ENCODE measurements at places on chromosomes 16 and 17.
A peak's percentile ranks its signal among the peaks of the same experiment; 100 is the strongest.

DNA sequence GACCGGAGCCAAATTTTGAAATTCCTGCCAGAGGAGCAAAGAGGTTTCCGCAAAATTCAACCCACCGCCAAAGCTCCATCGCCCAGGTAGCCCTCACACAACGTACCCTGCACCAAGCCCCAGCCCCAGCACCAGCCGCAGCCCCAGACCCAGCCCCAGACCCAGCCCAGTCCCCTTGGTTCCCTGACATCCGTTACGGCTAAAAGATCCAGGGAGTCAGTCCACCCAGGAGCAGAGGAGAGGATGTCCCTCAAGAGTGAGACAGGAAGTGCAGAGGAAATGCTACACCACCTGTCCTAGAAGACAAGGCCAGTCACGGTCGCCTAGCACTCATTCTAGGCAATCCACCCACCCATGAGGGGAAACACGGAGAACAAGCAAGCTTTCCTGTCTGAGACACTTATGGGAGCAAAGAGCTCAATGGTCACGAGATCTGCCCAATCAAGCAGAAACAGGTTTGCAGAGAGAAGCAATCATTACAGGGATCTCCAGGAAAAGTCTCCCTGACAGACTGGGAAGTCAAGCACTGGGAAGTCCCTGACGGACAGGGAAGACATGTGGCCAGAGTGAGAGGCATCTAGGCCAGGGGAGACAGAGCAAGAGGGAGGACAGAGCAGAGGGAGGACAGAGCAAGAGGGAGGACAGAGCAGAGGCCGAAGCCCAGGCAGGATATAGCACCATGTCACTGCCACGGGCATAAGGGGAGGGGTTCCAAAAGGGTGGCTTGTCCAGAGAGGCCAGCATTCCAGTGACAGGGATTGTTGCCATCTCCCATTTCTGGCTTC lies 15.0 kb upstream of the KCNJ18 start:
- no peak for DNase-seq

- DNase-seq, result no peak
Measured at GRCh38 chr16:85422196-85422631, 190.9 kb upstream of the GSE1 start.

DNA sequence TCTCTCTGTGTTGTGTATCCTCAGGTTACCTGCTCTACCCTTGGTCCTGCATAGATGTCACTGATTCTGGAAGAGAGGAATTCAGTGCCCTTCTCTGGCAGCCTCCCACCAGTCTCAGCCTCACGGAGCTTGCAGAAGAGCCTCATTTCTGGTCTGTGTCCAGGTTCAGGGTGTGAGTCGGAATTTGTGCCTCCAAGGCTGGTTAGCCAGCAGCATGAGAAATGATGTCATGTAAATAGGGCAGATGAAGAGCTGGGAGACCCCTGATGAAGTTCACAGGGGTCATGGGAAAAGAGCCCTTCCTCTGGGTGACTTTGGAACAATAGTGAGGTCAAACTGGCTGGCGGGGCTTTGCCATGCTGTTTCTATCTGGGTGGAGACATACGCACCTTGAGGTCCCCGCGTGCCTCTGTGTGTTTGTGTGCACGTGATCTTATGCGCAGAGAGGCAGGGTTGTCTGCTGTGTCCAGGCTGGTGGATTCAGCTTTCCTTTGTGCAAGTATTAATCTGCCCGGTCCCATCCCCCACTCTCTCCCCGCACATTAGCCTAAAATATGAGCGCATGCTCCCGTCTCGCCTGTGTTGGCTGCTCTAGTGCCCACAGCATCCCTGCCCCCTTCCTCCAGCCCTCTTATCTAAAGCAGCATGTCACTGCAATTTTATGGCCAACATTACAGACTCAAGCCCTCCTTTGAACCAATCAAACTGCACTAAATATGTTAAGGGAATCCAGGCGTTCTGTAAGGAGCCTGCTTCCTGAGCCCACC lies 256.3 kb upstream of the ZFHX3 start:
- DNase-seq, result no peak

DNA sequence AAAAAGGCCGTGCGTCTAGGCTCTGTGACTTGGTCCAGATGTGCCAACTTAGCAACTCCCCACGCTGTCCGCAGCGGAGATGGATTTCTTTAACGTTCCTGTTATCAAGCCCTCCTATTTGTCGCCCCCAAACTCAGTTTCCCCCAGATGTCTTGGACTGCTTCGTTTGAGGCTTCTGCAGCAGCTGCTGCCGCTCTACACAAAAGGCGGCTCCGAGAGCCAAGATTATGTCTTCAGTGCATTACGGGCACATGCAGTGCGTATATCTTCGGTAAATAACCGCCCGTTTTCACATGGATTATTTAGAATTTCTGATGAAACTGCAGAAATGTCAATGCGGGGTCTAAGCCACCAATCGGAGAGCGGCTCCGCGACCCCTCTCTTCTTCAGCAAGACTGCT lies 240.6 kb upstream of the ZFHX3 start:
- peak; percentile 29 for DNase-seq
